Hematopoietic multipotent progenitor cell treated with erythropoietin and hydrocortisone succinate and interleukin-3 and kit ligand, for 6 days (in vitro differentiated cells): ENCODE measurements at places on chromosomes 12 and 14.
A peak's percentile ranks its signal among the peaks of the same experiment; 100 is the strongest.

DNA sequence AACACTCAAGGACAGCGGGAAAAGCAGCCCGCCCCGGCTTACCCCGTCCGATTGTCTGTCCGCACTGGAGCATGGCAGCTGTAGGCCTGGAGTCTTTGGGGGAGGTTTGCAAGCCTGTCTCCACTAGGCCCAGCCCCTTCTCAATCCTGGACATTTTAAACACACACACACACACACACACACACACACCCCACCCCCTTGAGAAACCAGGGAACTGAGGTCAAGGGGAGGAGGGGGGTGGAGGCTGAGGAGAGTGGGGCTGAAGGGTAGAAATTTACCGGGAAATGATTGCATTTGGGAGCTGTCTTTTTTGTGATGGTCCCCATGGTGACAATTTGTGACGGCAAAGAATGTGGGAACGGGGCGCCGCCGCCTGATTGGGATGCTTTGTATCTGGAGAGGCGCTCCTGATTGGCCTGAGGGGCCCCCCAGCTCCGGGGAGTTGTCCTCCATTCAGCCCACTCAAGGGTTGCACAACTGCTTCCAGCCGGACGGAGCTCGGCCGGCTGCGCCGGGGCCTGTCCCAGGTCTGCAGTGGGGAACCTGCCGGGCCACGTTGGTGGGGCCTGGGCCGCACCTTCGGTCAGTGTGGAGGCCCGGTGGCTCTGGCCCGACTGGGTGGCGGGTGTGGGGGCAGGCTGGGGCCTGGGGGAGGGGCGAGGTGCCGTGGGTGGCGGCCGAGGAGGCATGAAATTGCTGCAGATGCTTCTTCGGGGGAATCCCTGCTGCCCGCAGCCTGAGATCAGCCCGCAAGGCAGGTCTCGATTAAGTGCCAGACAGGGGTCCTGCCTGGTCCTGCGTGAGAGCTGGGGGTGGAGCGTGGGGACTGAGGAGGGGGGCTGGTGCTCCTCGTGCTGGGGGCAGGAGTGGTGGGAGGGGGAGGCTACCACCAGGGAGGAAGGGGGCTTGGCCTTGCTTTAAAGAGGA lies at the start of gene FAM181A:
Gene FAM181A (plus strand): TSS at position 472 of the 927 bp plus-strand sequence. CDS start 942 bp downstream, outside the sequence.
- no peak for DNase-seq

- no peak for DNase-seq
Measured at GRCh38 chr12:91685917-91686316, 459.7 kb downstream of the BTG1 start.

GRCh38 chr14:71923513-71923912 lies 8.7 kb upstream of the RGS6 start:
- DNase-seq, result no peak

- DNase-seq, result no peak
Measured at GRCh38 chr14:101475456-101476257, 85.6 kb upstream of the DIO3 start.

GRCh38 chr14:80278293-80279023 lies 67.2 kb upstream of the DIO2 start:
- DNase-seq, result no peak

GRCh38 chr14:105492031-105492970 lies 1.3 kb downstream of the TEDC1 start:
- no peak for DNase-seq

- DNase-seq, result no peak
Measured at GRCh38 chr12:25810683-25811082, 147.8 kb upstream of the RASSF8 start.

DNA sequence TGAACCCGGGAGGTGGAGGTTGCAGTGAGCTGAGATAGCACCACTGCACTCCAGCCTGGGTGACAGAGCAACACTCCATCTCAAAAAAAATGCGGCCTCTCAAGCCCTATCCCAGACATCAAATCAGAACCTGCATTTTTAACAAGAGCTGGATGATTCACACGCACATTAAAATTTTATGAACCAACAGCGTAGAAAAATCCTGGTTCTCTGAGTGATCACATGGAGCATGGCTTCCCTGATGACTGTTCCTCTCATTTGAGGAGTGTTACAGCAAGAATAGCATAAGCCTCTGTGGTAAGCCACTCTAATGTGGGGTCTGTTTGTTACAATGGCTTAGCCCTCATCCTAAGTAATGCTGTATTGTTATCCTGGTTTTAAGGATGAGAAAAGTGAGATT lies 163.6 kb downstream of the BRMS1L start:
- no peak for DNase-seq

GRCh38 chr14:73661872-73662271 lies 17.1 kb downstream of the DNAL1 start:
- no peak for DNase-seq

DNA sequence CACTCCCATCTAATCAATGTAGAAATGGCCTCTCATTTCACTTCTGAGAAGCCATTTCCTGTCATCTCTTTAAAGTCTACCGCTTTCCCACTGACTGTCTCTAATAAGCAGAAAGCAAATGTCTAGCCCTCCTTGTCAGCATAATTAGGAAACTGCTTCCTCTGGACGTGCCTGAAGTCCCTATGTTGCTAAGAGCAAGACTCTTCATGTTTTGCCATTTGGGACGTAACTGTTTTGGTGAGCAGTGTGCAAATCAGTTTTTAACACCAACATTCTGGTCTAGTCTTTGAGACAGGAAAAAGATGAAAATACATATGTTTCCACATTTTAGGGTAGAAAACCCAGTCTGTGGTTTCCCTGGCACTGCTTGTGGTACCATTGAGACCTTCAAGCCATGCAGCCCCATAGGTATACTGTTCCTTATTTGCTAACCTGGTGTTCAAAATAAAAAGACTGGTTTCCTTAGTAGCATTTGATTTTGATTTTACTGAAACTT lies 22.2 kb downstream of the IFNG start:
- DNase-seq, result no peak

GRCh38 chr14:89134640-89135039 lies 282.4 kb downstream of the FOXN3 start:
- DNase-seq, result no peak

- DNase-seq, result peak; percentile 93
Measured at GRCh38 chr14:89417465-89418225, 612 bp upstream of the FOXN3 start.

GRCh38 chr12:89238593-89238992 lies 113.7 kb downstream of the DUSP6 start:
- no peak for DNase-seq

GRCh38 chr12:60872850-60873713 lies 1277.3 kb downstream of the SLC16A7 start:
- DNase-seq, result no peak

- DNase-seq, result no peak
Measured at GRCh38 chr12:68481181-68481941, 129.3 kb upstream of the RAP1B start.

DNA sequence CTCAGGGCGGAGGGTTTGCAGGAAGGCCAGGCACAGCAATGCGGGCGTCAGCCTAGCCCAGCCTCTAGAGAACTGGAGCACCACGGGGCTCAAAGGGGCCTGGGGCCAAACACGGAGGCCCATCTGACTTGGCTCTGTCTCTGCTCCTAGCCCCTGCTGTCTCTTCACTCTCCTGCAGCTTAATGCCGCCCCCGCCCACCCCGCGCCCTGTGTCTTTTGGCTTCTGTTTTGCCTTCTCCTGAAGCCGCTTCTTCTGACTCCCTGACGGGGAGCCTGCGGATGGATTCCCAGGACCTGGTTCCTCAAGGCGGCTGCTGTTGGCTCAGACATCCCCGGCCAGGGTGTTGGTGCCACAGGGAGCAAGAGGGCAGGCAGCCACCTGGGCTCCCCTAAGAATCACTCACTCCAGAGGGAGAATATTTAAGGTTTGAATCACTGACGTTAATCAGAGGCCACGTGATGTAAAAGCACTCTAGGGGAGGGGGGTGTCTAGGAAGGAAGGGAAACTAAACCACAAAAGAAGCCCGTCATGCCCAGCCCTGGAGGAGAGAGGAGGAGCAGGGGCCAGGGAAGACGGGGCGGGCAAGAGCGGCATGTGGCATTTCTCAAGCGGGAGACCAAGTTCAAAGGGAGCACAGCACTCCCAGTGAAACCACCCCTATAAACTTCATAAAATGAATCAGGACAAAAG lies 36.9 kb upstream of the PRMT8 start:
- no peak for DNase-seq

DNA sequence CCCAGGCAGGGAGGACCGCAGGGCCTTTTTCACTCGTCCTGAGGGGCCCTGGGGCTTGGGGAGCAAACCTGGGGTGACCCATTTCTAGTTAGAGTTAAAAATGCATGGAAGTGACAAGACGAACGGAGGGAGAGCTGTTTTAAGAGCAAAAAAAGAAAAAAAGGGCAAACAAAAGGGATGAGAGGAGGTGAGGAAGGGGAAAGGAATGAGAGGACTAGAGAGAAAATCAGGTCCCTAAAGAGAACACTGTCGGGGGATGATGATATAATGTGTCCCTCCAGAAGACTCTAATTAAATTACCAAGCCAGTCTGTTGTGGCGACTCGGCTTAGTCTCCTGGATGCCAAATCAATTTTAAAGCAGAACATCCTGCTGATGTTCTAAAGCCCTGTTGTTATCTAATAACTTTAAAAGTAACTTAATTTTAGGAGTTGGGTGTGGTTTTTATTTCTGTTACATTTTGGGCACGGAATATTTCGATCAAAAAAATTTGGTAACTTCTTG lies 1.1 kb downstream of the ANO6 start:
- peak; percentile 17 for DNase-seq

DNA sequence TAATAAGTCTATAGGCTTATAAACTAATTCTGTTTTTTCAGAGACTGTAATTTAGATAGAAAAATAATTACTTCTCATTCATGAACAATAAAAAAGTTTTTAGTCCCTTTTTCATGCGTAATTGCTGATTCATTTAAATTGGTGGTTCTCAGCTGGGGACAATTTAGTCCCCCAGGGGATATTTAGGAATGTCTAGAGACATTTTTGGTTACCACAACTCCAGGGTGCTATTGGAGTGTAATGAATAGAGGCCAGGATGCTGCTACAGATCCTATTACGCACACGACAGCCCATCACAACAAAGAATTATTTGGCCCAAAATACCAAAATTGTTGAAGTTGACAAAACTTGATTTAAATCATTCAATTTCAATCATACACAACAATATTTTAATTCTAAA lies 22.8 kb upstream of the VCPKMT start:
- no peak for DNase-seq

GRCh38 chr12:106245767-106246166 lies 2.1 kb downstream of the CKAP4 start:
- no peak for DNase-seq

- no peak for DNase-seq
Measured at GRCh38 chr14:50025776-50026175, 90.6 kb downstream of the VCPKMT start.

- peak; percentile 29 for DNase-seq
Measured at GRCh38 chr12:50542448-50542847, 37.7 kb downstream of the DIP2B start.

- DNase-seq, result no peak
Measured at GRCh38 chr14:66600416-66600815, 92.5 kb downstream of the GPHN start.

DNA sequence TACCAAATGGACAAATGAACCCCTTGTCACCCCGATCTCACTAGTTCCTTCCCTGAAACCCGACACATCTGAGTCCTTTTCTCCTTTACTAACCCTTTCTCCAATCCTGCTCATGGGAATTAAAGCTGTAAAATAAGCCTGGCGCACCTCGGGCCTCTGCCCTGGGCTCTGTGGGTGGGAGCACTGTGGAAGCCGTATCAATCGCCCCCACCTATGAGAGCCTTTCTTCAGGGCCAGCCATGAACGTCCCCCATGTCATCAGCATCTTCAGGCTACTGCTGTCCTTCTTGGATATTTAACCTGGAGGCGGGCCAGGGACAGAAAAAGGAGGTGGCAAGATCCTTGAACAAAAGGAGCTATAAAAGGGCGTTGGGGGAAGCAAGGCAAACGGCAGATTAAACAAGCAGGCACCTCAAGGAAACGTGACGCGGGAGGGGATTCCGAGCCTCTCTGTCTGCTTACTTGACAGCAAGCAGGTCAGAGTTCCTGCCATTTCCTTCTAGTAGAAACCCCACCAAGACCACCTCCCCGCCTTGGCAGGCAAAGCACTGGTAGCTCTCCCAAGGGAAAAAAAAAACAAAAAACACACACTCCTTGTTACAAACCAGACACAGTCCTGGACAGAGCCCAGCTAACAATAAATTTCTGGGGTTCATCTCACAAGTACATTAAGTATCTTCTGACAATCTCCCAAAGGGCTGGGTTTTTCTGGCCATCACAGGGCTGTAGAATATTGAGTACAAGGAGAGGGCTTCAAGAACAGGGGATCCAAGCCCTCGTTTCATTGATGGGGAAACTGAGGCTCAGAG lies 62.9 kb downstream of the DPF3 start:
- no peak for DNase-seq

DNA sequence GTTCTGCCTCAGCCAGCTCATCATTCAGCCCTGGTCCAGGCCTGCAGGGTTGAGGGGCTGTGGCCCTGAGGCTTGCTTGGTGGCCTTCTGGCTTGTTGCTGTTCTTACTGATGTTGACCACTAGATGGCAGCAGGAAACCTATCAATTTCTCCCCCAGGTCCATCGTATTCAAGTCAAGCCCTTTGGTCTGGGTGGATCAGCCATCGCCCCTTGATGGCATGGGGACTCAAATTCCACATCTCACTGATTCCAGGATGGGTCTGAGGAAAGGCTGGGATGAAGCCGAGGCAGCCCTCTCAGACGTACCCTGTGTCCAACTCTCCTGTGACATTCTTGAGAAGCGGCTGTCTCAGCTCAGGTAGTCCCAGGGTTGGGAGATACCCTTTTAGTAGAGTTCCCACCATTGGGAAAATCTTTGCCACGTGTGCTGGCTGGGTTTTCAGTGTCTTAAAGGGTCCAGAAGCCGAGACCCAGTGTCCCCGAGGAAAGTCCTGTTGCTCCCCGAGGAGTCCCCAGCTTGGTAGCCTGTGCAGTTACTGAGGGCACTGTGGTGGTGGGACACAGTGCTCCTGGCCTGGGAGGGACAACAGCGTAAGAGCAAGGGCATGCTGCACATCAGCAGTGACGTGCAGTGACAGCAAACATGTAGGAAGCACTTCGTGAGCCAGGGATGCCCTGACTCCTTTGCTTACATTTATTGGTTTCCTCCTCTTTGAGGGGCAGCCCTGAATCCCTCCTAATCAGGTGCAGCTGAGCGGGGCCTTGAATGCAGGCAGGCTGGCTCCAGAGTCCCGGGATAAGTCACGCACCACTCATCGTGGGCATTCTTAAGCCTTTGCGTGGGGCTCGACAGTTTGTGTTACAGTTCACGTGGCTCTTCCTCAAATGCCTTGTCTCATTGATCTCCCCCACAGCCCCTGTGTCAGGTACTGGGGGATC lies 58.6 kb downstream of the TSPAN9 start:
- peak; percentile 81 for DNase-seq
